Activated T-helper 9 cell treated with anti-CD3 and anti-CD28 coated beads, Interleukin-2, amount 50 U/mL, for 16 hours (primary cell): ENCODE measurements at places on chromosomes 7 and 10.

- DNase-seq: no peak
Observed at GRCh38 chr7:27737616-27738015, 2.3 kb upstream of the TAX1BP1 start.

DNA sequence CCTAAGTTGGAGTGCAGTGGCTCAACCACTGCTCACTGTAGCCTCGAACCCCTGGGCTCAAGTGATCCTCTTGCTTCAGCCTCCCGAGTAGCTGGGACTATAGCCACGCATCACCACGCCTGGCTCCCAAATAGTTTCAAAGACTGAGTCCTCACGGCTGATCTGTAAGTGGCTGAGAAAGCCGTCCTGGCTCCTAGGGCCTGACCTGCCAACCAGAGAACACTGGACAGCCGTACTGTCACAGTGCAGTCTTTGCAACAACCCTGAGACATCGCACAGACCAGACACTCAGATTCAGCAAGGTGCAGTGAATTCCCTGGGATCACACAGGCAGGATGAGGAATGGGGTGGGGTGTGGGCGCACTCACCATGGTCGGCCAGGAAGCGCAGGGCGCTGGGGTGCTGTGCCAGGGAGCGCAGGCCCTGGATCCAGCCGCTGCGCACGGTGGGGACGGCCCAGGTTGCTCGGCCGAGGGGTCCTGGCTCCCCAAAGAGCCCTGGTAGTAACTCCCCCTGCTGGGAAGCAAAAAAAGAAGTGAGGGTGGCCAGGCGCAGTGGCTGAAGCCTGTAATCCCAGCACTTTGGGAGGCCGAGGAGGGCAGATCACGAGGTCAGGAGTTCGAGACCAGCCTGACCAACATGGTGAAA is 10.7 kb downstream of the BRAT1 start:
- no peak for DNase-seq

DNA sequence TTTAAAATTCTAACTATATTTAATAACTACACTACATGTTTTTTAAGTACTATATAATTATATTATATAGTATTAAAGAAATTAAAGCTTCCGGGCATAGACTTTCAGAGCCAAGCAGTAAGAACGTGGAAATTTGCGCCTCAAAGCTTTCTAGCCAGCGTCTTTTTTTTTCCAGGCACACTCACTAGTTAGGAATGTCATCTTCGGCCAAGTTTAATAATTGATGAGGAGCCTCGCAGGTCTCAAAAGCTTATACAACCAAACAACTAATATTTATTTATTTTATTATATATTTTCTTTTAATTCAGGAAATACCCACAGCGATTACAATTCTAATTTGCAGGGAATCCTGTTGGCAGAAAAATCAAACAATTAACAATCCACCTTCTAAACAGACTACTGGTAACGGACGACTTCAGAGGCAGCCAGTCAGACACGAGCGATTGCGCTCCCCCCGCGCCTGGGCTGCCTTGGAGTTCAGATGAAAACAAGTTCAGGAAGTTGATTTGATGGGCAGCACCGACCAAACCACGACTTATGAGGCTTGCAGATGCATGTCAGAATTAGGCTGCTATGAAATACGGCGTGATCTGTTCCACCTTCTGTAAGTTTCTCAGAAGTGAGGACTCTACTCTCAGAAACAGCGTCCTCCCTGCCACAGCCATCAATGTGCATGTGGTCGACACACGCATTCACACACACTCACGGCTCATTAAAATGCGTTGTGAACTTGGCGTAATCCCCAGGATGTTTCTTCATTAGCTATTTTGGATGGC is 431.8 kb upstream of the MGMT start:
- DNase-seq: no peak

DNA sequence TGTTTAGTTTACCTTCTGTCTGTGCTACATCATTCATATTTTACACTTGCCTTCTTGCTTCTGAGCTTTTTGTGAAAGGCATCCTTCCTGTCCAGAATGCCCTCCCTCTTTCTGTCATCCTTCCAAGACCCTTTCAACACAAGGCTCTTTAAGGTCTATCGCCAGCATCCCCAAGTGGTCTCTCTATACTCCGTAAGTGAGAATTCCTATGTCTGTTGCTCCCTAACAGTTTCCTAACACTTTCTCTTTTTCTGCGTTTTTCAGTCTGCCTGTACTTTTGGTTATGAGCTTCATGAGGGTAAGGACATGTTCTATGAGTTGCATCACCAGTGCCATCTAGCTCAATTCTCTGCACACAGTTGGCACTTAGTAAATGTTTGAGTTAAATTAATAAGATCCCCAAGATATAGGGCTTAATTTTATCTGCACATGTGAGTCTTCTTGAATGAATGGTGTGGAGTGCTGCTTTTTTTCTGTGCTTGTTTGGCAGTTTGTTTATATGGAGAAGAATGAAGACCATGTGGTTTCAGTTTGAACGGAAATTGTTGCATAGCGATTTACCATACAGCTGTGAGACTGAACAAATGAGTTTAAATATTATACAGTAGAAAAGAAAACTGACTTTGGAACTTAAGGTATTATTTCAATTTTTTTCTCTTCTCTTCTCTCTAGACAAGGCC is 29.4 kb downstream of the RABGEF1 start:
- no peak for DNase-seq

DNA sequence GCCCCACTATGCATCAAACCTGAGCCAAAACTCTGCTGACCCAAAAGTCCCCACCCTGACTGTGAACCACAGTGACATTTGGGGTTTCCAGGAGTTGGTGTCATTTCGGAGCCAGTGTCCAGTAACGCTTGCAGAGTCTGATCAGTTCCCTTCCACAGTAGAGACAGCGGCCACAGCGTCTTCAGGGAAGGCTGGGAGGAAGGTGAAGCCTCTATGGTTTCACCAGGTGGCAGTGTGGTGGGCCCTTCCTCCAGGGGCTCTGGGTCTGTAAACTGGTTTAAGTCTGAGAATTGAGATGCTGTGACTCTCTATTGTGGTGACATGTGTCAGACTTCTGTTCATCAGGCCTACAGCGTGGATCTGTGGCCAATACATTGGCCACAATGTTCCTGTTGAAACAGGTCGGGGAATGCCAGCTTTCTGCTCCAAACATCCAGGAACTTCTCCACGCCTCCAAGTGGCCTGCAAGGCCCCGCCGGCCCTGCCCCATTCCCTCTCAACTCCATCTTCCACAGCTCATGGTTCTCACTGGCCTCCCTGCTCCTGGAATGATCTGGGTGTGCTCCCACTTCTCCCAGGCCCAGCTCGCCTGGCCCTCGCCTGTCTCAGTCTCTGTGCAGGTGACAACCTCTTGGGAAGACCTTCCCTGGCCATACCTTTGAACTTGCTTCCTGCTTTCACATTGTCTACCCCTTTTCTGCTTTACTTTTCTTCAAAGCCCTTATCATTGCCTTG is 124.5 kb upstream of the FAM20C start:
- DNase-seq: no peak

- no peak for DNase-seq
Observed at GRCh38 chr7:47804767-47805545, 143.3 kb downstream of the PKD1L1 start.

DNA sequence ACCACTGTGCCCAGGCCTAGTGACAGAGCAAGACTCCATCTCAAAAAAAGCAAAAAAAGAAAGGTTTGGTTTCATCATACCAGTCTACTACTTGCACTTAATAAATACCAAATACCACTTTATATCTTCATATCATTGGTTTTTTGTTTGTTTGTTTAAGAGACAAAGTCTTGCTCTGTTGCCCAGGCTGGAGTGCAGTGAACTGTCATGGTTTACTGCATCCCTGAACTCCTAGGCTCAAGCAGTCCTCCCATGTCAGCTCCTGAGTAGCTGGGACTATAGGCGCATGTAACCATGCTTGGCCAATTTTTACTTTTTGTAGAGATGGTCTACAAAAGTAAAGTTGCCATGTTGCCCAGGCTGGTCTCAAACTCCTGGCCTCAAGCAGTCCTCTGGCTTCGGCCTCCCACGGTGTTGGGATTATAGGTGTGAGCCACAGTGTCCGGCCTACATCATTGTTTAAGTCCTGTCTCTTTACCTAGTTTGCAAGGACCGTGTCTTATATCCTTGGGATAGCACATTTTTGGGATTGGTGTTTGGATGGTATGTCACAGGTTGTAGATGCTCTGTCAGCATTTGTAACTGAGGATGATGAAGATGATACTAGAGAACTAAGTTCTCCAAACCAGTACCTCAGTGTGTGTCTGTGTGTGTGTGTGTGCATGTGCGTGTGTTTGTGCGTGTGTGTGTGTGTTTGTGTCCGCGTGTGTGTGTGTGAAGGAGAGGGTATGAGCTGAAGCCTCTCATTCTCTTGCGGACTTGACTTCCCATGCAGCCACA is 9.3 kb downstream of the LMTK2 start:
- no peak for DNase-seq

DNA sequence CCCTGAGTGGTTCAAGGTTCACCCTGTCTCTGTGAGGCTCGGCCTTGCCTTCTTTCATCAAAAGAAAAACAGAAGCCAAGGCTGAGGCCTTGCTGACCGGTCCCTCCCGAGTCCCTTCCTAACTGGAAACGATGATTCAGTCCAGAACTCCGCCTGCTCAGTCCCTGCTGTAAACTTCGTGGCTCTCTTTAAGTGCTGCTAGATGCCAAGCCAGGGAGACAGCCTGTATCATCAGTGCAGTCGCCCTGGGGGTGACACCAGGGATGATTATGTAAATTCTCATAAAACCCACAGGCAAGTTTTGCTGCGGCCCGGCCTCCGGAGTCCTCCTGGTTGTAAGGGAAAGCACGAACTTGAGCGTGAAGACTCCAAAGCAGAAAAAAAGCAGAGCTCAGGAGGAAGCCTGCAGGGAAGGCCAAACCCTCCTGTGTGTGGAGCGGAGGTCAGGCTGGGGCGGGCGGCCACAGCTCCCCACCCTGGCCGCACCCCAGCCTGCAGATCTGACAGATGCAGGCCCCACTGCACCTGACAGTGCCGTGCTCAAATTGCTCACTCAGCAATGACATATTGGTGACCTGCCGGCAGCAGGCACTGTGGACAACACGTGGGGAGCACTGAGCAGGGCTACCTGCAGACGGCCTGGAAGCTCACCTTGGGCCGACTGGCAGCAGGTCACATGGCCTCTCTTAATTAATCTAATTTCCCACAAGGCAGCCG is 123.4 kb downstream of the DYNC2I1 start:
- no peak for DNase-seq

DNA sequence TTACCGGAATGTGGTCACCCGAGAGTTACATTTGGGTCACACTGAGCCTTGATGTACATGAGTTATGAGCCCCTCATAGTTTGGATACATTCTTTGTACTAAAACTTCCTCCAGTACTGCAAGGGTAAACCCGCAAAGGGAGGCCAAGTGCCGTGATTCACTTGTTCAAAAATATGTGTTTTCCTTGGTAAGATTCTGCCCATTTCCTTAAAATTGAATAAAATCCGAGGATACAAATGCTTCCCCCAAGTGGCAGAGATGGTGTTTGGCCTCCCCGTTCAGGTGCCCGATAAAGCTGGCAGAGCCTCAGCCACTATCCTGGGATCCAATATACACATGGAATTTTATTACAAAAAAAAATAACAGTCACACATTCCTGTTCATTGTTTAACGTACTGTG is 268.3 kb downstream of the DIP2C start:
- DNase-seq: no peak

- no peak for DNase-seq
Observed at GRCh38 chr10:91799612-91799975, 1.4 kb downstream of the TNKS2 start.

GRCh38 chr10:17792991-17793390 is 16.2 kb upstream of the MRC1 start:
- DNase-seq: no peak

DNA sequence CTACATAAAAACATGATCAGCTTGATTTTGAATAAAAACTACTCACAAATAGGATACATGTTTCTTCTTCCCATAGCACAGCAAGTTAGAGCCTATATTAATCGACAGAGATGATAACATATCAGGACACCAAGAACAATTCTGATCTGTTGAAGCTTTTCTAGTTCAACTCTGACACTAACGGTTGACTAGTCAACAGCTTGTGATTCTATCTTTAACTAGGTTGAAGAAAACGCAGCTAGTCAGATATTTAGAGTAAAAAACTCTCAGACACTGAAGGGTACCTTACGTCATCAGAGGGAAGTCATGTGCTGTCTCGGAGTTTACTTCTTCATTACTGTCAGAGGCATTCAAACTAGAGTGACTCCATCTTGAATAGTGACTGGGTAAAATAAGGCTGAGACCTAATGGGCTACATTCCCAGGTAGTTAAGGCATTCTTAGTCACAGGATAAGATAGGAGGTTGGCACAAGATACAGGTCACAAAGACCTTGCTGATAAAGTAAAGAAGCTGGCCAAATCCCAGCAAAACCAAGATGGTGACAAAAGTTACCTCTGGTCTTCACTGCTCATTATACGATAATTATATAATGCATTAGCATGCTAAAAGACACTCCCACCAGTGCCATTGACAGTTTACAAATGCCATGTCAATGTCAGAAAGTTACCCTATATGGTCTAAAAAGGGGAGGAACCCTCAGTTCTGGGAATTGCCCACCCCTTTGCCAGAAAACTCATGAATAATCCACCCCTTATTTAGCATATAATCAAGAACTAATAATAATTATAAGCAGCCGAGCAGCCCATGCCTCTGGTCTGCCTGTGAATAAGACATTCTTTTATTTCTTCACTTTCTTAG is 21.3 kb downstream of the CCDC71L start:
- DNase-seq: no peak

GRCh38 chr10:44898665-44899064 is 12.5 kb upstream of the TMEM72 start:
- no peak for DNase-seq

- no peak for DNase-seq
Observed at GRCh38 chr10:118310822-118311221, 31.3 kb downstream of the FAM204A start.

DNA sequence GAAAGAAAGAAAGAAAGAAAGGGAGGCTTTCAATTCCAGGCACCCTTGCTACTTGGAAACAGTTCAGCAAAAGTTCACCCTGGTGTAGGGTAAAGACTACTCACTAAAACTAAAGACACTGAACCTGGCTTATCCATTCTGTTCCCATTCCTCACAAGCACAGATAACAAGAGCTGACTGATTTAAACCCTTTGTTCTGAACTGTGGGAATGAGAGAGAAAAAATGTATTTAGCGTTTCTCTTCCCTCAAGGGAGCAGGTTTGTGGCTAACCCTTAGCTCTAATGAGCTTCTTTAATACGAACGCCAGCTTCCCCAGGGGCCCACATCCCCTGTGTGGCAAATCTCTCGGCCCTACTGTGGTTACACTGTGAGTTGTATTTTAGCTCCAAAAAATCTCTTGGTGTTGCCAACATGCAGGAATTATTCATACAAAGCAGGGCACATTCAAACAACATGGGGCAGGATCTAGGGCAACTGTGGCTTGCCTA is 23.3 kb downstream of the PRTFDC1 start:
- DNase-seq: no peak

GRCh38 chr7:69674701-69675182 is 76.5 kb downstream of the AUTS2 start:
- no peak for DNase-seq

- DNase-seq: no peak
Observed at GRCh38 chr7:23333671-23334246, 34.6 kb downstream of the MALSU1 start.
